Forelimb muscle (tissue), 1 donor: ENCODE measurements at places on chromosomes 16 and 17.

DNA sequence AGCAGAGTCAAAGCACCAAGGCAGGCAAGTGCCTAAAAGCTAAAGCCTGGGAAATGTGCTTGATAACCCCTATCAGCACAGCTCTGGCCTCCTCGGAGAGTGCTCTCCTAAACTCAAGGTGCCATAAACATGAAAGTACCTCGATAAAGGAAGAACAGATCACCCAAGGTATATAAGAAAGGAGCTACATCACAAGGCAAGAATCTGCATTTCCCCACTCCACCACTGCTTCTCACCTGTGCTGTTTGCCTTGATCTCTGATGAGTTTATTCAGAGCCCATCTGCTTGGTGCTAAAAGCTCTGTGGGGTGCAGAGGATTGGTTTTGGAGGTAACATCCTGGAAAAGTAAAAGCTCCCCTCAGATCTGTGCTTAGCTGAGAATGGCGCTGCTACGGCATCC, 449.5 kb upstream of the CDH5 start:
- no peak for DNase-seq

DNA sequence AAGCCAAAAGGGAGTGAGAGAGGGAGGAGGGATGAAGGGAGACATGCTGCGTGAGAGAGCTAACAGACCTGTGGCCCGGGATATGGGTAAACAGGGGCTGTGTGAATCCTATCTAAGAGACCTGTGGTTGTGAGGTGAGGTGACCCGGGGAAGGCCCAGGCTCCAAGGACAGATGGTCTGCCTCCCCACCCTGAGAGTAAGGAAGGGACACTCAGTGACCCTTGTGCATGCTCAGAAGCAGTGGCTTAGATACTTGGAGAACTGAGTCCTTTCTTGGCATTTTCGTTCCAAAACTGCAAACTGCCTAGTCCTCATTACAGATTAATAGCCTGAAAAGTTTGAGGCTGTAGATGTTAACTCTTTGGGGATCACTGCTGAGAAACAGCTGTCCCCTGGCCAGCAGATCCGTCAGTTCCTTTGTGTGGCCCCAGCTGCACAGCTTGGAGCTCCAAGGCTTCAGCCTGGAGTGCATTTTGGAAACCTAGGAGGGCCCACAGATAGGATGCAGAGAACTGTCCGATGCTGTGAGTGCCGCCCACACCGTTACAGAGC, 121.6 kb downstream of the SMG6 start:
- DNase-seq = no peak

DNA sequence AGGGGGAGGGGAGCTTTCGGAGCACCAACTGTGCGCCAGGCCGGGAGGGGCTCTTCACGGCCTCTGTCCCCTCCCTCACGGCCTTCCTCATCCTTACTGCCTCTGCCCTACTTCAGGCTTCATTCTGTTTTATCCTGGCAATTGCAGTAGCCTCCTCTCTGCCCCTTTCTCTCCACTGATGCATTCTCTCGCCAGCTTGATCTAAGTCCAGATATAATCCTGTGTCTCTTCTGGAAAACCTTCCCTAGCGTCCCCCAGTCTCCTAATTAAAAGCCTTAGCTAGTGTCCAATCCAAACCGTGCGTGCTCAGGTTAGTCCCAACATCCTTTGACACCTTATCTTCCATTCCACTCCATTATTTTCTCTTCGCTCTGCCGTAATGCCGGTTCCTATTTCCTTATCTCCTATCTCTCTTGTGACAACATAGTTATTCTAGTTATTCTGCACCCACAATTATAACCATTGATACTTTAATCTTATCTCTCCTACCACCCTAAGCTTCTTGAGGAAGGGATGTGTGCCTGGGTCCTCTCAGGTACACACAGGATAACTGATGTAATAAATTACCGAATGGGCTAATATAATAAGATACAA, 869 bp downstream of the ZNF48 start:
- DNase-seq = no peak

GRCh38 chr17:75875940-75876189, 2.5 kb downstream of the TRIM47 start:
- no peak for DNase-seq

GRCh38 chr17:57707892-57708291, 37.2 kb downstream of the CCDC182 start:
- DNase-seq = no peak

DNA sequence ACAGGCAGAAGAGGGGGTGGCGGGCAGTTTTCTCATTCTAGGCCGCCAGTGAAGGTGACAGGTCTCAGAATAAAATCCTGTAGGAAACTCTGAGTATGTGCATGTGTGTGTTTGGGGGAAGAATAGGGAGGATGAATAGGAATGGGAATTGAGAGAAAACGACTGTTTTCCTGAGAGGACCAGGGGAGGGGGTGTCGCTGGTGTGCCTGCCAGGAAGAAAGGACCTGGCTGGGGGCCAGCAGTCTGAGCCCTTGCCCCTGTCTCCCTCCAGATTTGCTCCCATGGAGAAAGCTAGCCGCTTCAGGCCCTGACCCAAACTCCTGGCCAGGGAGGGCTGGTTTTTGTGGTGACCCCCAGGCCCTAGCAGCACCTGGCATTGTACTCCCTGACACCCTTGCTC, 14.4 kb downstream of the C17orf50 start:
- DNase-seq = no peak

DNA sequence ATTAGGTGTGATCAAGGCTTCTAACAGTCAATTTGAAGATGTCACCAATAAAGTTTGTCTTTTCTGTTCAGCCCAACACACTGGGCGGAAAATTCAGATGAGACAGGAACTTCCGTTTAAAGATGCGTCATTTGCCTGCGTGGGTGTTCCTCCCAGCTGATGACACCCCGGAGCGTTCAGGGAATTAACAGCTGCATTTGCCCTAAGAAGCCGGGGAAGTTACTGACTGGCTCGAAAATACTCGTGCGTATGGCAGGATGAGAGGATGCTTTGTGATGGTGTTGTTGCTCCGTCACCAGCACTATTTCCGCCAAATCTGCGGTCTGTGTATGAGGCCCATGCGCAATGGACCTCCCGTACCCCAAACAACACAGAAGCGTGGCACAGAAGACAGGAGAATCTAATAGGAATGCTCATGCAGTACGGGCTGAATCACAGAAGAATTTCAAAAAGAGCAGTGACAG, 11.9 kb upstream of the PVALEF start:
- peak; percentile 62 for DNase-seq

DNA sequence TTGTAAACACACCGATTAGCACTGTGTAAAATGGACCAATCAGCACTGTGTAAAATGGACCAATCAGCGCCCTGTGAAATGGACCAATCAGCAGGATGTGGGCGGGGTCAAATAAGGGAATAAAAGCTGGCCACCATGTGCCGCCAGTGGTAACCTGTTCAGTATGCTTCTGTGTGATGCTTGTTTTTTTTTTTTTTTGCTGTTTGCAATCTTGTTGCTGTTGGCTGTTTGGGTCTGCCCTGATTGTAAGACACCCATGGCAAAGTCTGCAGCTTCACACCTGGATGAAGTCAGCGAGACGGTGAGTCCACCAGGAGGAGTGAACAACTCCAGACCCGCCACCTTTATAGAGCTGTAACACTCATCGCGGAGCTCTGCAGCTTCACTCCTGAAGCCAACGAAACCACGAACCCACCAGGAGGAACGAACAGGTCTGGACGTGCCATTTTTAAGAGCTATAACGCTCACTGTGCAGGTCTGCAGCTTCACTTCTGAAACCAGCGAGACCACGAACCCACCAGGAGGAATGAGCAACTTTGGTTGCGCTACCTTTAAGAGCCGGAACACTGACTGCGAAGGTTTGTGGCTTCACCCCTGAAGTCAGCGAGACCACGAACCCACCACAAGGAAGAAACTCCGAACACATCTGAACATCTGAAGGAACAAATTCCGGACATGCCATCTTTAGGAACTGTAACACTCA, 85.0 kb upstream of the MED9 start:
- no peak for DNase-seq

DNA sequence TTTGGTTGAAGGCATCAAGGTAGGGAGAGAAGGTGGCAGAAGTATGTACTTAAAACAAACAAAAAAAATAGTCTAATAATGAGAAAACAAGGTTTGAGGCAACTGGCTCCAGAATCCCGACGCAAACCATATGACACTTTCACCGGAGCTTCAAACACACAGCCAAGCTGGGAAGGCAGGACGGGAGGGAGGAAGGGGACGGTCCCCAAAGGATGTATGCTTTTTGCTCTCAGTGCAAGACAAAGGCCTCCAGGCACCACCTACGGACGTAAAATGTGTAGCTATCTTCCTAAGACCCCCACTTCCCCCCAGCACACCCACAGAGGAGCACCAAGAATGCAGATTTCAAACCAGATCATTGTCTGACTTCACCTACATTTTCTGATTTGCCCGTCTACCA, 102.3 kb downstream of the ZFHX3 start:
- no peak for DNase-seq

DNA sequence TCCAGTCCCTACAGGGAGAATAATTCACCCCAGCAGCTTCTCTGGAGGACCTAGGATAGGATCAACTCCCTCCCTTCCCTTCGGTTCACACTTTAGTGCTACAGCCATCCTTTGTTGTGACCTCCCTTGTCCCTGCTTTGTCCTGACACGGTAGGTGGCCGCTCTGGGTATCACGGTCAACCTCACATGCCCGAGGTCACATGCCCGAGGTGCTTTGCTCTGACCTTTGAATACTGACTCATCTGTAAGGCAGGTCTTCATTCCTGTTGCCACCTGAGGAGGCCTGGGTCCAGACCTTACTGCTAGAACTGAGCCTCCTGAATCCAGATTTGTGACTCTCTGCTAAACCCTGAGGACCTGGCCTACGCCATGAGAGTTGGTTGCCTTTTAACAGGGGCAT, 19.7 kb downstream of the ALKBH5 start:
- no peak for DNase-seq

DNA sequence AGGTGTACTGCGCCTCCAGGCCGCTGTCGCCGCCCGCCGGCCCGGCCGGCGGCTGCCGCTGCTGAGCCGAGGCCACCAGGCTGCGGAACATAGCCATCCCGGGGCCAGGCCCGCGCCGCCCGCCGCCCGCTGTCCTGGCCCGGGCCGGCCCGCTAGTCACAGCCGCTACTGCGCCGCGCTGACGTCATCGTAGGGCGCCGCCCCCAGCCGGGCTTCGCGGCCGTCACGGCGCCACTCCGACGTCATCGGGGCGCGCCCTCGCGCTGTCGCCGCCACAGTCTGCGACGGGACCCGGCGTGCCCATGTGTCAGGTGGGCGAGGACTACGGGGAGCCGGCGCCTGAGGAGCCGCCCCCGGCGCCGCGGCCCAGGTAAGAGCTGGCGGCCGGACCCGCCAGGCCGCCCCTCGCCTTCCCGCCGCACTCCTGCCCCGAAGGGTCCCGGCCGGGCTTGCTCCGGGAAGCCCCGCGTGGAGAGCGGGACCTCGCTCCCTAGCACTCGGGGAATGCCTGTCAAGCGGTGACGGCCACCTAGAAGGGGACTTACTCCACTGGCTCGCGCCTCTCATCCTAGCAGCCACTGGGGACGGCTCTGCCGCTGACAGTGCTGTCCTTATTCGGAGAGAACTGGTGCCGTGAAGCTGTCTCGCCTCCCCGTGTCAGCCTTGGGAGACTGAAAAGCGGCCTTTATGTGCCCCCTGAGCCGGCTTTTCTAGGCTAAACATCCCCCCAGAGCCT, at the start of the genes CTU2 and RNF166:
TSS of gene CTU2 (plus strand) at position 275 of the 736 bp plus-strand sequence. CDS start at position 303, 28 bp downstream.
TSS of gene RNF166 (minus strand) at position 180 of the 736 bp plus-strand sequence. CDS start at position 97, 83 bp downstream.
- DNase-seq = peak; percentile 71

DNA sequence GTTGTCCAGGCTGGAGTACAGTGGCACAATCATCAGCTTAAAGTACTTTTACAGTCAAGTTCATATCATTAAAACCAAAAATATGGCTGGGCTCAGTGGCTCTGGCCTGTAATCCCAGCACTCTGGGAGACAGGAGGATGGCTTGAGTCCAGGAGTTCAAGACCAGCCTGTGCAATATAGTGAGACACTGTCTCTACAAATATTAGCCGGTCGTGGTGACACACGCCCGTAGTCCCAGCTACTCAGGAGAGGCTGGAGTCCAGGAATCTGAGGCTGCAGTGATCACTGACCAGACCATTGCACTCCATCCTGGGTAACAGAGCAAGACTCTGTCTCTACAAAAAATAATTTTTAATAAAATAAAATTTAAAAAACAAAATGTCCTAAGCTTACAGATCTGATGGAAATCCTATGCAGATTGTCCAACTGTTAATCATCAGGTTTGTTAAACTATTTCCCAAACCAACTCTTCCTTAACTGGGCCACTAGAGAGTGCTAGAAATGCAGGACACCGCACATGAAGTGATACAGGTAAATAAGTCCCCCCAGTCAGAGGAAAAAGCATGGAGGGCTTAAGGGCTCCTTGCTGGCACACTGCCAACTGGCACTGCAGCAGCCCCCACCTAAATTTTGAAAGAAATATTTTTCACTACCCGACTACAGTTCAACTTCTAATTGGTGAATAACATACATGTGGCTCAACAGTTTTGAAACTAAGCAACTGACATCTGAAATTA, 2.8 kb downstream of the USP22 start:
- no peak for DNase-seq

DNA sequence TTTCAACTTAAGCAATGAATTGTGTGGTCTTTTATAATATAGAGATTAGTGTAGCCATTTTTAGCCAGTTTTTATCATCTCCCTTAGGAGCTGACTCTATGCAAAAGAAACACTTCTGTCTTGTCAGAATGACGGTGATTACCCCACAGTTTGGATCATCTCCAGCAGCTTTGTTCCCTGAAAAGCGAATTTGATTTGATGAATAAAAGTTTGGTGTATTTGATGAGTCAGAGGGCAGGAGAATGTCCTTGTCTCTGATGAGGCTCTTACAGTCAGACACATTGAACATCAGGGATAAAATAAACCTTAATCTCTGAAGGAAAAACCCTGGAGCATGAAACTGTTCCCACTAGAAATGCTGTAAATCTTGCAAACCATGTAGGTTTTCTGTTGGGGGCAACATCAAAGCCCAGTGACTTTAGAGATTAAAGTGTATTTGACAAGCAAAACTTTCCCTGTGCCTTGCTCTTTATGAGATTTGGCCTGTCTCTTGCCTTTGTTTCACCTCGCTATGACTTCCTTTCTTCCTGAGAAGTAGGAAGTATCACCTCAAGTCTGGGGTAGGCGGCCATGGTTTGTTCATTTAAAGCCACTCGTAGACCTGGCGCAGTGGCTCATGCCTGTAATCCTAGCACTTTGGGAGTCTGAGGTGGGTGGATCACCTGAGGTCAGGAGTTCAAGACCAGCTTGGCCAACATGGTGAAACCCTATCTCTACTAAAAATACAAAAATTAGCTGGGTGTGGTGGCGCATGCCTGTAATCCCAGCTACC, 209.3 kb downstream of the FTO start:
- DNase-seq = no peak

DNA sequence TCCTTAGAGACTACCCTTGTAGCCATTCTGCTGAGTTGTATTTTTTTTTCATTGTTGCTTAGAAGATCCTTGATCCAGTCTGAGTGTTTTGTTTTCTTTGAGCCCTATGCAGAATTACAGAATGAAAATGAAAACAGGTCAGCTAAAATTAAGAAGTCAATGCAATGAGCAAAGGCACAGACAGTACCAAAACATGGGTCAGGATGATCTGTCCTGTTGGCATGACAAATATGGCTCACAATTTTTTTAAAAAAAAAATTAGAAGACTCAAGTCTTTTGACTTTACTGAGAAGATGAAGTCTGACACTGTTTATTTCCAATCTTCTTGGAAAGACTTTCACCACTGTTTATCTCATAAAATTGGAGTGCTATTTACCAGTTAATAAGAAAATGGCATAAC, 32.4 kb downstream of the KCNJ16 start:
- no peak for DNase-seq

- DNase-seq = no peak
Observed at GRCh38 chr16:85611194-85611443, 2.0 kb upstream of the GSE1 start.
